ENCODE measurements at places on chromosomes 1 and 21.

DNA sequence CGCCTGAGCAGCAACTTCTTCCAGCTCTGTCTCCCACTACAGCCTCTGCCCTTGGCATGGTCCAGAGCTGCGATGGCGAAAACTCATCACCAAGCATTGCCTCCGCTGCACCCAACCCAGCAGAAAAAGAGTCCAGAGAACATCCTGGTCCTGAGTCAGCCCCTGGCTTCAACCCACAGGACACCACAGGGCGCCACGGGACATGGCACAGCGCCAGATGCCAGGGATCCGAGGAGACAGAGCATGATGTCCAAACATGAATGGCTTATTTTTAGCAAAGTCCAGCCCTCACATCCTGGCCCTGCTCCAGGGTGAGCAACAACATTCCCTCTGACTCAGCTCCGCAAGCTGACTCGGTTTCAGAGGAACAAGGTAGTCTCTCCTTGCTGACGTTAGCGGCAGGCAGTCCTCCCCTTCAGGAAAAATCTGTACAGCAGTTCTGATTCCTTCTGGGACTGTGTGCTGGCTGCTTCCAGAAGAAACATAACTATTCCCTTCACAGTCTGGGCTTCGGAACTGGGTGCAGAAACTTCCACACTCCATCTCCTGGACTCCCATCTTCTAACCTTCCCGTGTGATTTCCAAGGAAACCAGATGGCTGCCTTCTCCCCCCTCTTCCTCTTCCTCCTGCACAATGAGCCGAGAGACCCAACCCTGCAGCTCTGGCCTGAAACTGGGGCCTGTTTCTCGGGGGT is 131.3 kb downstream of the TOMM20 start:
- no peak for DNase-seq

- no peak for DNase-seq
Observed at GRCh38 chr21:38925478-38925877, 119.7 kb downstream of the ETS2 start.

- no peak for DNase-seq
Observed at GRCh38 chr1:235583511-235584001, 66.0 kb downstream of the GNG4 start.

- DNase-seq: no peak
Observed at GRCh38 chr1:169576241-169576934, 9.9 kb downstream of the F5 start.

DNA sequence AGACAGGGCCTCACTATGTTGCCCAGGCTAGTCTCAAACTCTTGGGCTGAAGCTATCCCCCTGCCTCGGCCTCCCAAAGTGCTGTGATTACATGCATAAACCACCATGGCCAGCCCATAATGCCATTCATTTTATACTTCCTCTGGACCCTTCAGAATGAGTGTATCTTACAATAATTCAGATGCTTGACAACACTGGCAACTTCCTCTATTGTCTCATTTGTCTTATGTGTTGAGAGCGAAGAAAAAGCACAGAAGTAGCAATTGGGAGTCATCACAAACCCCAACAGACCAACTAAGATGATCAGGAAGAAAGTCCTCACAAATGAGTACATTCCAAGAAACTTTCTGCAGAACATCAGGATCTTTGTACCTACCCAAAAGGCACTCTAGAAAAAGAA is 191.9 kb downstream of the RERE start:
- no peak for DNase-seq

GRCh38 chr1:33351281-33351660 is 30.4 kb upstream of the A3GALT2 start:
- DNase-seq: no peak

DNA sequence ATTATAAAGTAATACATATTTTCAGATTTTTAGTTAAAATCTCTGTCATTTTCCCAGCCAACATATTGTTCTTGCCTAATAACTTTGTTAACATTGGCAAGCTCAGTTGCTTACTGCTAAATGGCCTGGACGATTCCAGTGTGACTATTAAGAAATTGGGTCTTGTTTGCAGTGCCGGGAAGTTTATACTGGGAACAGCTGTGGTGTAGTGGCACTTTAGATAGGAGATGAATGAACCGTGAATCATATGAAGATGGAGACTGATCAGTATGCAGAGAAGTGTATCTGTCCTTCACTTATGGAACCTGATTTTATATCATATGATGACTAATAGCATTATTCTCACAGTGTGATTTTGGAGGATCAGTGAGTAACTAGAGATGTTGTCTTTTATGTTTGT is 3.3 kb downstream of the CHRM3 start:
- no peak for DNase-seq

- no peak for DNase-seq
Observed at GRCh38 chr1:165416876-165417275, 28.1 kb downstream of the RXRG start.

DNA sequence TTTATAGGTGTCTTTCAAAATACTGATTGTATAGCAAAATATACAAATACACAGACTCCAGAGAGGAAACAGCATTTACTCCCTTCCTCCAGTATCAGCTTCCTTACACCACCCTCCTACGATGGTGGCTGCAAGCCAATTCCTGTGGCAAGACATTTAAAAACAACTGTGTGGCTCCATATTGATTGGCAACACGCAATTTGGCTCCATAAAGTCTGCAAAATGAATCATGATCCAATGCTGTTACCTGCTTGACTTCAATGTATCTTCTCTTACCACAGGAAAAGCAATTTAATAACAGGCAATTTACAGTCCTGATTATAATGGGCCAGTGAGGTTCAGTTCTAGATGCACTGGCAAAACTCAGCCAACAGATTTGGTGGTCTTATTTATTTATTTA is 19.7 kb upstream of the ATP6V1G3 start:
- DNase-seq: no peak

- no peak for DNase-seq
Observed at GRCh38 chr1:22889213-22889827, 83.3 kb downstream of the LACTBL1 start.

- DNase-seq: no peak
Observed at GRCh38 chr1:88655685-88656299, 28.3 kb upstream of the PKN2 start.

- DNase-seq: no peak
Observed at GRCh38 chr1:170375082-170375723, 156.8 kb upstream of the GORAB start.

DNA sequence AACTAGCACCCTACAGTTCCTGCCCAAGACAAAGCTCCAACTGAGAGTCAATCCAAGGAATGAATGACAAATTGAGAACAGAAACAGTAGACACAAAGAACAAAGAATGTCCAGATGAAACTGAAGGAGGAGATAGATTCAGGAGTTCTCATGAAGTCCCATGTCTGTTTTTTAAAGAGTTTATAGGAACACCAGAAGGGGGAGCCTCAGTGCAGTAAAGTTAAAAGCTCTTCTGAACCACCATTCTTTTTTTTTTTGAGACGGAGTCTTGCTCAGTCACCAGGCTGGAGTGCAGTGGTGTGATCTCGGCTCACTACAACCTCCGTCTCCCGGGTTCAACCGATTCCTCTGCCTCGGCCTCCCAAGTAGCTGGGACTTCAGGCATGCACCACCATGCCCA is 323.6 kb downstream of the MRPL39 start:
- no peak for DNase-seq

DNA sequence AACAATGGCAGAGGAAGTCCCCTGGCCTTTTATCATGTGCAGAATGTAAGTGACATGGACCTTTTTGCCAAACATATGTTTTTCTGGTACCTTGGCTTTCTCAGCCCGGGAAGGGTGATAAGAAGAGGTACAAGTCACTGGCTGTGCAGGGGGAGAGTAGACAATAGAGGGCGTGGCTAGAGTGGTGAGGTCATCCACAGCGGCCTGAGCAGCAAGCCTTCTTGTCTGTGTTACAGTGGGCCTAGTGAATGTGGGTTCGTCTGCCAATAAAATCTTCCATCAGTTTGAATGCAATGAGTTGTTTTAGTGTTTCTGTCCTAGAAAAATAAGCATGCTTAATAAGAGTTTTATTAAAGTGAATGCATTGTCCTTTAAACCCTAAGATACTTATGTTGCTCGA is 59.0 kb upstream of the PGD start:
- DNase-seq: no peak

GRCh38 chr1:178581351-178582303 is 68.7 kb downstream of the TEX35 start:
- no peak for DNase-seq

- no peak for DNase-seq
Observed at GRCh38 chr1:33257772-33258712, 1.8 kb downstream of the ZNF362 start.

- no peak for DNase-seq
Observed at GRCh38 chr1:81155131-81155530, 645.6 kb upstream of the ADGRL2 start.

GRCh38 chr1:22507587-22507986 is 55.7 kb upstream of the EPHA8 start:
- DNase-seq: no peak

GRCh38 chr1:87338566-87338965 is 9.9 kb downstream of the LMO4 start:
- DNase-seq: no peak

DNA sequence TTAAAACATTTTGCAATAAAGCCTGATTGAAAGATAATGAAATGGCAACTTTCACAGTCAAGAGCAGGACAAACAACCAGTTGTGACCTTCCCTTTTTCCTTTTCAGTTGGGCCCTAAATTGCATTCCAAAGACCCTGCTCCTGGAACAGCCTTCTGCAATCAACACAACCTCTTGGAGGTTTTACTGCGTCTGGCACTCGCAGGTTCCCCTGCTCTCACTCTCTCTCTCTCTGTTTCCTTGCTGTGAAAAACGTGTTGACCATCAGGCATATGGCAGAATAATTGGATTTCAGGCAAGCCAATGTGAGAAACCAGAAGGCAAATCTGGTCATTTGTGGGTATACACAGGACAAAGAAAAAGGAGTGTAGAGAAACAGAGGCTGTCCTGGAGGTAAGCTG is 23.2 kb downstream of the SLC44A5 start:
- no peak for DNase-seq

- DNase-seq: no peak
Observed at GRCh38 chr1:207112616-207113296, 8.7 kb downstream of the C4BPA start.

- DNase-seq: no peak
Observed at GRCh38 chr1:26357121-26357602, 3.2 kb upstream of the CRYBG2 start.

- no peak for DNase-seq
Observed at GRCh38 chr1:246324711-246325110, 182.4 kb downstream of the SMYD3 start.

- no peak for DNase-seq
Observed at GRCh38 chr1:182317611-182318161, 73.9 kb downstream of the GLUL start.

DNA sequence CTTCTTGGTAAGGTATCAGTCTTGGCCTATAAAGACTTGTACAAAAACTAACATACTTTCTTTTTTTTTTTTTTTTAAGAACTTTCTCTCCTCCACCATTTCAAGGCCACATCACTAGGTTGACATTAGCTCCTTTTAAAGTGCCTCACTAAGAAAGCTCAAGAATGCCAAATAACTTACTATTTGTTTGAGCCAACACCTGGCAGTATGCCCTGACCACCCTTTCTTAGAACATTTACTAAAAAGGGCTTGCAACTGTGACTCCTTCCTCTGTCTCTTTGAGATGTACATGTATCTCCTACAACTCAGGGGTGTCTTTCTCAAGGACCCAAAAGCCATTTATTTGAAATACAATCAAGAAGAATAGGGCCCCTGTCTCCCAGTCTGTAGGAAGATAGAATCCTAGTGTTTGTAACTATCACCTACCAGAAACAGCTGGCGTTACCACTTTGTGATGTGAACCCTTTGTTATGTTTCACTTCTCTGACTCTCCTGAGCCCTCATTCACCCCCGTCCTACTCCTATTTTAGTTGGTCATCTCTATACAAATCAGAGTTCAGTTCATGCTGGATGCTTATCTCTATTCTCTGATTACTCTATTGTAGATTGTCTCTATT is 12.2 kb upstream of the SAMD13 start:
- DNase-seq: no peak

DNA sequence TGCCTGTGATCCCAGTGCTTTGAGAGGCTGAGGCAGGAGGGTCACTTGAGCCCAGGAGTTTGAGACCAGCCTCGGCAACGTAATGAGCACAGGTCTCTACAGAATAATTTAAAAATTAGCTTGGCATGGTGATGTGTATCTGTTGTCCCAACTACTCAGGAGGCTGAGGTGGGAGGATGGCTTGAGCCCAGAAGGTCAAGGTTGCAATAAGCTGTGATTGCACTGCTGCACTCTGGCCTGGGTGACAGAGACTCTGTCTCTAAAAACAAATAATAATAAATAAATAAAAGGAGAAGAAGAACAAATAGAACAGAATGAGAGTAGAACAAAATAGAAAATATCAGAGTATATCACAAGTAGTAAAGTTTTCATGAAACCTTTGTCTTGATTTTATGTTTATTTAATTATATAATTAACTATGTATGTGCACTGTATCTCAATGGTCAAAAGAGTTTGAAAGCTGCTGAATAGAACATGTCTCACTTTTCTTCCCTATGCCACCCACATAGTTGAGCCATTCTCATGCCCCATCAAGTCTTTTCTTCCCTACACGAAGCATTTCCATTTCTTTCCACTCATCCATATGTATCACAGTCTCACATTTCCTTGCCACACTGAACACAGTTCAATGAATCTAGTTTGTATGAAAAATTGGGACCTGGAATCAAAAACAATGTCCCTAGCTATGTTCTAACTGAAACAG is 22.9 kb upstream of the APOBEC4 start:
- DNase-seq: no peak

DNA sequence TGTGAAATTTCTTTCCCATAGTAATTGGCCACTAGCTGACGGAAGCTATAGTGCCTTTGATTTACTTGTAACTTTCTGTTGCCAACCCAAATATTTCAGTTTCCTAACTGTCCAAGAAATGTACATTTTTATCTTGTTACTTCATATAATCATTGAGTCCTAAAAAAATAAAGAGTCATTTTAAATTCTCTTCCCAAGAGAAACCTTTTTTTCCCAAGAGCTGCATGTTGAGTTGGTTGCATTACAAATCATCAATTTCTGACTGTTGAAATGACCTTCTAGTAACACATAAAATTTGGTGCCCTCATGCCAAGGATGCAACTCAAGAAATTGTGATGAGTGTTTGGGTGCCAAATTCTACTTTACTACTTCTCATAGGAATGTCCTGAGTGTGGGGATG is 61.0 kb downstream of the HMCN1 start:
- no peak for DNase-seq

- no peak for DNase-seq
Observed at GRCh38 chr1:185646202-185646683, 87.9 kb upstream of the HMCN1 start.

Measured in central memory CD8-positive, alpha-beta T cell (primary cell).